ENCODE measurements at places on chromosomes 2 and 18. TPM values are rescaled to one million over a fixed set of nuclear protein-coding genes. Genes with fewer than 3 reads are reported as not detected.
A peak's percentile ranks its signal among the peaks of the same experiment; 100 is the strongest.

DNA sequence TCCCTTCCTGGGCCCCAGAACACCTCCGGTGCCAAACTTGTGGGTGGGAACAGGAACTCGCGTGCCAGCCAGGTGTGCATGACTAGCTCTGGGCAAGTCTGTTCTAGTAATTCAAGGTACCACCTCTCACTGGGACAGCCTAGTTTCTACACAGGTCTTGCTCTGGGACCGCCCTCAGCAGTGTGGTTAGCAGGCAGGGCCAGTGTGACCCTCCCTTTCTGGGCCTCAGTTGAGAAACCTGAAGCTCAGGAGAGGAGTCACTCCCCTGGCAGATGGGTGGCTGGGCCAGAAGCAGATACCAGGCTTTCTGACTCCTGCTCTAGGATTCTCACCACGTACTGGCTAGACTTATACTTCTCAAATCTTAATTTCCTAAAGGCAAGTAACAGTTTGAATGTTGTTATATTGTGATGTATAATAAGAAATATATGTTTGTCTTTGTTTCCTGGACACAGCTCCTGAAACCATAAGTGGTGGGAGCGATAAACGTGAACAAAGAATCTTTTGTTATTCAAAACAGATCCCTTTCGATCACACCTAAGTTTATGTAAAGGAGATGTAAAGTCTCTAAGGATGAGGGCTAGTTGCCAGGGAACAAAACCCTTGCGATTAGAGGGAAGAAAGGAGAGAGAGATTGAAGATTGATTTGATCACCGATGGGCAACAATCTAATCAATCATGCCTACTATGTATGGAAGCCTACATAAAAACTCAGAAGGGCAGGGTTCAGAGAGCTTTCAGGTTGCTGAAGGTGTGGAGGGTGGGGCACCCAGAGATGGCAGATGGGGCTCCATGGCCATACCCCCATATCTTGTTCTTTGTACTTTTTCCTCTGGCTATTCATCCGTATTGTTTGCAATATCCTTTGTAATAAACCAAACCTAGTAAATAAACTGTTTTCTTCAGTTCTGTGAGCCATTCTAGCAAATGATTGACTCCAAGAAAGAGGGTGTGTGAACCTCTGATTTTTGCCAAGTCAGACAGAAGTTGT is 952 bp upstream of the UGT1A6 start:
- DNase-seq: no peak

- no peak for DNase-seq
These were observed 212.8 kb downstream of the CDCA7 start for GRCh38 chr2:173567493-173567892.

- DNase-seq: no peak
These were observed 1115.3 kb downstream of the LRP1B start for GRCh38 chr2:141015341-141016047.

GRCh38 chr2:226813148-226813701 is 13.6 kb upstream of the IRS1 start:
- no peak for DNase-seq

- DNase-seq: peak; percentile 62
These were observed 24.8 kb downstream of the MAP3K2 start for GRCh38 chr2:127362971-127363370.

- DNase-seq: no peak
These were observed 40.4 kb upstream of the RBM44 start for GRCh38 chr2:237758185-237758584.

The DES gene
- total RNA-seq: 4.3 TPM

The MLPH gene
- total RNA-seq: 13.9 TPM

The IL18R1 gene
- 0.18 TPM for total RNA-seq

The RAD51AP2 gene
- total RNA-seq: not detected

The SPATA3 gene
- not detected for total RNA-seq

Data from IMR-90 (cell line).